ENCODE measurements at places on chromosomes 3 and 15.

- no peak for DNase-seq
Measured at GRCh38 chr15:67944010-67944641, 104.3 kb upstream of the RNU6-1 start.

- DNase-seq: no peak
Measured at GRCh38 chr3:184635126-184635525, 73.5 kb downstream of the EPHB3 start.

DNA sequence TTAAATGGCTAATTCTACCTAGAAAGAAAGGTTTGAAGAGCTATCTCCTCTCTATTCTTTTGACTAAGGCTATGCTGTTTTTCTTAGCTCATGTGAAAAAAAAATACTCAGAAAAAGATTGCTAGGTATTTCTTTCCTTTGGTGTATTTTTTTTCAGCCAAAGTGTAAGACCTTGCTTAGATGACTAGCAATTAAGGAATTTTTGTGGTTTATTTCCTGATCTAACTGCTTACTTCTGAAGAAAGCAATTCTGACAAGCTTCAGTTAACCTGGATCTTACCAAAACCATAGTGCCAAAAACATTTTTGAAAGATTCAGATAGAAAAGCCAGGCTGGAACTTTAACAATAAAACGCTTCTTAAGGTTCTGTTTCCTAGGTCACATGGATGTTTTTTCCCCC, 315.6 kb downstream of the SOX2 start:
- DNase-seq: no peak

DNA sequence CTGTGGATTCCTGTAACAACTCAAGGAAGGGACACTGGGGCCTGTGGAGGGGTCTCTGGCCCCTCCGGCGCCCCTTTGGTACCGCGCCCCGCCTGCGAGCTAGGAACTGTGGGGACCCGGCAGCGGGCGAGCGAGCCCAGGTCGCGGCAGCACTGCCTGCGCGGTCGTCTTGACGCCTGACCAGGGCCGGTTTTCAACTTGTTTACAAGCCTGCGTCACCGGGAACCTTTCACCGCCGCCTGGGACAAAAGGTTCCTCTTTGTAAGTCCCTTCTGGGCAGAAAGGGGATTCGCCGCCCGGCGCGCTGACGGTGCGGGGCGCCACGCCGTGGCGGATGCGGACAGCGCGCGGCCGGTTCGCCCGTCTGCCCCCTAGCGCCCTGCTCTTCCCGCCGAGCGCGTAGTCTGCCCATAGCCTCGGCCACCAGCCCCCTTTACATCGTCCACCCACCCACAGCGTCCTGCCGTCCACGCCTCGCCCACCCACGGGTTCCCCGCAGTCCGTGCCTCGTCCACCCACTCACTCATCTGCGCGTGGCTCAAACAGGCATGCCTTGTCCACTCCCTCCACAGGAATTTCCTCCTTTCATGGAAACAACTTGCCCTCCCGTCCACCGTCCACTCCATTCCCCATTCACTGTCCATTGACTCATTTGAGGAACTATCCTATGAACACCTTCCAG, 5.5 kb upstream of the CFAP100 start:
- DNase-seq: no peak

DNA sequence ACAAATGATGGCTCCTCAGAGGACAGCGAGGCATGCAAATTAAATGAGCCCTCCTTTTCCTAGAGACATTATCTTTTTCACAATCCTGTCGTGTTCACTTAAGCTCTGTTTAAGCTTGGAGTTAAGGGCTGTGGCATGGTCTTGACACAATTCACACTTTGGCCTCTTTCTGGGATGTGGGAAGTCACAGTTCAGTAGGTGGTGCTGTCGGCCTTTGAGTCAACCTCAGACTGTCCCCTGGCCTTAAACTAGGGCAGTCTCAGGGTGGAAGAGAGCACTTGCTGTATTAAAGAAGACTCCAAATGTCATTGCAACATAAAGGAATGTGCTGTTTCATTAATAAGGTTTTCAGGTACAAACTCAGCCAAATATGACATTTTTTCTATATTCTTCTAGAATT, 351.0 kb downstream of the MCTP2 start:
- no peak for DNase-seq
